ENCODE measurements at places on chromosomes 5 and 9.

DNA sequence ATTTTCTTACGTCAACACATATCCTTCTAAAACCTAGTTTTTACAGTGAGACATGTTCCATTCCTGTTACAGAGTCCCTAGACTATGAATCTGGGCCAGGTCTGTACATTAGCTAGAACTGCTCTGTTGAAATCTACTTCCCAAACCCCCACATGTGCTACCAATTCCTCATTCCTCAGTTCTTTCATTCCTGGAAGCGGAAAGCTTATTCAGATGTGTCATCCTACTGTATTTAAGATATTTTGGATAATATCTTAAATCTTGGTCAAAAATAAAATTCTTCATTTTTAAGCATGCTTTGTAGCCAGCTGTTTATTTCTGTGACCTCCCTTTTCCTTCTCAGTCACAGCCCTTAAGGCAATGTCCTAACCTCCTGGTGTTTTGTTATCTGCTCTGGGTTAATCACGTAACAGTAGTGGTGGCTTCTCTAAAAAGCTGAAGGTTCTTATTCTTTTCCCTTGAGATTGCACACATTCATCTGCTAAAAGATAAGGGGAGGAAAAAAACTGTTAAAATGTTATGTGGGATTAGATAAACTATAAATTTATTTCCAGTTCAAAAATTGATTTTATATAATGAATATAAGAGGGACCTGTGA lies 35.6 kb downstream of the GLRX start:
- DNase-seq = no peak

- DNase-seq = no peak
Measured at GRCh38 chr9:137354845-137355760, 53.0 kb upstream of the NRARP start.

DNA sequence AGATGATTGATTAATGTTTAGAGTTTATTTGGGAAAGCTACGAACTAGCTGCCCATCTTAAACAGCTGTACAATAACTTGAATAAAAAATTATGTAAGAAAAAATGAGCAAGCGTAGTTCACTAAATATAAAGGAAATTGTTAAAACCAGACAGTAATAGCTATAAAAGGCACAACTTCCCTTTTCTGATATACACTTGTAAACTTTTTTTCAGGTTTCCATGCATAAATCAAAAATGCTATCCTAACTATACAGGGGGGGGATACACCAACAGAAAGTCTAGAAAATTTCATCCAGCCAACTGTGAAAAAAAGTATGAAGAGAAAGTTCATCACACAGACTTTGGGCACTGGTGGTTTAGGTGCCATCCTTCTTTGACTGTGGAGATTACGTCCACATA lies 122.3 kb downstream of the NR3C1 start:
- DNase-seq = no peak

- no peak for DNase-seq
Measured at GRCh38 chr5:171080186-171080938, 218.5 kb downstream of the RANBP17 start.

DNA sequence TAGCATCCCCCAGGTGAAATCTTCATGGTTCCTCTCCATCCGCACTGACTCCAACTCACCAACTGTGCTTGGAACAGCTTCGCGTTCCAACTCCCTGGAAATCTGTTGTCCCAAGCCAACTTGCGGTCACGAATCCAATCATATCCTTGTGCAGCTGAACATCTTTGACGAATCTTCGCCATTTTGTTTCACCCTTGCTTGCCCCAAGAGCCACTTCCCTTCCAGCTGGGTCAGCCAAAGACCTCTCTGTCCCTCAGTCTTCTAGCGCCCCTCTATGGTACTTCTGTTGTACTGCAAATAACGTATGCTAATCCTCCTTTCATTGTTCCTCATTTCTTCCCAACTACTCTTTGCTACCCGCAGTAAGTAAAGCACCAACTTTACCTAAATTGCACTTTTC lies 61.0 kb upstream of the TARS1 start:
- DNase-seq = no peak

DNA sequence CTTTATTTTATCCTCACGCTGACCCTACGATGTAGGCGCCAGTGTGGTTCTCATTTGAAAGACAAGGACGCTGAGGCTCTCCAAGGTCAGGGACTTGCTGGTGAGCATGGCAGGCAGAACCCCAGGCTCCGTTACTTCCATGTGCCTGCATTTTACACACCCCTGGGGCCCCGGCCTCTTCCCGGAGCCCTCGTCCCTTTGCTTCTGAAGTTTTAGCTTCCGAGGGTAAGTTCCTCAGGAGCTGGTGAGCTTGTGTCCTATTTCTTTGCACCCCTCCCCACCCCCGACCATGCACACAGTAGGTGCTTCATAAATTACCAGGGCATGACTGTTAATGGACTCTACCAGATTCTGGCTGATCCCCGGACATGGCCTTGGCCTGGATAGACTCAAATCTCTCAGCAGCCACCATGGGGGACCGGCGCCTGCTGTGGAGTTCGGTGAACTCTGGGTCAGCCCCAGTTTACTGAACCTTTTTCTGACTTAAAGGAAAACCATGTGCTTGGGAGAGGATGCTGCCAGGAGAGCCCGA lies 59.3 kb upstream of the RNU6ATAC start:
- DNase-seq = peak; percentile 18

DNA sequence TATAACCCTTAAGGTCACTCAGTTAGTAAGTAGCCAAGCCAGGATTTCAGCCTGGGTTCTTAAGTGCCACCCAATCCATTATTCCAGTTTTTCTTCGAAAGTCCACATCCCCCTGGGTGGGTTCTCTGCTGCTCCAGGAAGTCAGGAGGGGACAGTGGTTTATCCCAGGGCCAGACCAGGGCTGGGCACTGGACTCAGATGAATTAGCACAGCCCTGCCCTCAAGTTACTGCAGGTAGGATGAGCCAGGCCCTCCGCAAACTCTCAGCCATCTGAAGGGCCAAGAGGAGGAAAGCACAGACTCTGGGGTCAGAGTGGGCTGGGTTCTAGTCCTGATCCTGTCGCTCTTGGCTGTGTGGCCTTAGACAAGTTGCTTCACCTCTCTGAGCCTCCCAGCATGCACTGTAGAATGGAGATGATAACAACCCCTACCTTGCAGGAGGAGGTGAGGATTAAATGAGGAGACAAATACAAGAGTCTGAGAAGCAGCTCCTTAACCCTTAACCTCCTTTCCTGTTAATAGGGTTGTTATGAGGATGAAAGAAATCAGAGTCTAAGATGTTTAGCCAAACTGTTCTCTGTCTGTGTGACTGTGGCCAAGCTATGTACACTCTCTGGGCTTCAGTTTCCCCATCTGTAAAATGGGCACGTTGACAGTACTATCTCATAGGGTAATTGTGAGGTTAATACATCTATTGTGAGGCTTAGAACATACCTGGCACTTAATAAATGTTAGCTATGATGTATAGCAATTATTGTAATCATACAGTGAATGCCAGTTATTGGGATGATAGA lies 6.8 kb upstream of the NEURL1B start:
- no peak for DNase-seq

DNA sequence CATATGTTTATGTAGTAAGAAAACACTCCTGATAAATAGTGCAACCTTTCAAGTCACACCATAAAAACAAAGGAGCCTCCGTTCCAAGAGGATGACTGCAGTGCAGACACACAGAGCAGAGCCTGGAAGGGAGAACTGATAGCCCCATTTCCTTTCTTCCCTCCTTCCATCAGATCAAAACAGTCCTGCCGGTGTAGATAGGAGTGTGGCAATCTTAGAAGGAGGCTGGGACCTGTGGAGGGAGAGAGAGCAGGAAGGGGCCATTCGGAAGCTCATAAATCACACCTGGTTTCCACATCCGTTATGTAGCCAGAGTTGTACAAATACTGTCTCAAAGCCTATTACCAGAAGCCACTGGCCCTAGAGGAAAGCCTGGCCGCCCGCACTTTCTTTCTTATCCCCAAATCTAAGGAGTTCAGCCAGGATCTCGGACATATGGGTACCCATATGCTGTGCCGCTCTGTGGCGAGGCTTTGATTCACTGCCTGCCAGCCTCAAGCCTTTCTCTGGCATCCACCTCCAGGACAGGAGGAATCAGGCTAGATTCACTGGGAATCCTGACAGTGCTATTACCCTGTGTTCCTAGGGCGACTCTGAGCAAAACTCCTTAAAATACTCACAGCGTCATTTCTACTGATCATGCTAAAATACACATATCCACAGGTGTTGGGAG lies 26.9 kb downstream of the DAP start:
- DNase-seq = no peak

- no peak for DNase-seq
Measured at GRCh38 chr5:62268234-62268633, 37.8 kb upstream of the KIF2A start.

GRCh38 chr9:547314-547713 lies 294.2 kb upstream of the DMRT1 start:
- DNase-seq = no peak

GRCh38 chr5:58871648-58872242 lies 288.9 kb downstream of the RAB3C start:
- DNase-seq = no peak

DNA sequence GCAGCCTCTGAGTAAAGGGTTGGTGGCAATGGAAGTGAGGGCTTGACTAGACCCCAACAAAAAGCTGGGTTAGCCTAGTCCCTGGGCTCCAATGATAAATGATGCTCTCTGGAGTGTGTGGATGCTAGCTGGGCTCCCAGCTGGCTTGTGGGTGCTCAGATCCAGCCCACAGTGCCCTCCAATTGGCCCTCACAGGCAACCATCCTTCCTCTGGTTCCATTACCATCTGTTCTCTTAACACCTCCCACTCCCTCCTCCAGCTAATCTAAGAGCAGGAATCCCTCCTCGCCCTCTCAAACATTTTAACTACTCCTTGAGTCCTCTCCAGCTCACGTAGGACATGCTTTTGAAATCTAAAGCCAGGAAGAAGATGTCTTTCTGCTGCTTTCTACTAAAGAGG lies 25.2 kb upstream of the FRMD3 start:
- no peak for DNase-seq

GRCh38 chr5:119343766-119344165 lies 12.1 kb upstream of the TNFAIP8 start:
- DNase-seq = no peak

GRCh38 chr5:107979291-107979690 lies 308.6 kb upstream of the EFNA5 start:
- no peak for DNase-seq

DNA sequence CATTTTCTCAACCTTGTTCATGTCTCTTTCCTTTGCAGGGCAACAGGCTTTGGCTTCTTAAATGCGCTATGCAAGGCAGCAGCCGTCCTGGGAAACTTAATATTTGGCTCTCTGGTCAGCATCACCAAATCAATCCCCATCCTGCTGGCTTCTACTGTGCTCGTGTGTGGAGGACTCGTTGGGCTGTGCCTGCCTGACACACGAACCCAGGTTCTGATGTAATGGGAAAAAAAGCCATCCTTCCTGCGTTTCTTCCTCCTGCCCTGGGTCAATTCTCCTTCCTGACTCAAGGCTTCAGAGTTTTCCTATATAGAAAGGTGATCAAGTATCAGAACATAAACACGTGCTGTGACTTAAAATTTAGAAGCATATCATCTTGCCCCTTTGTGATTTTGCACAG lies 77.8 kb upstream of the IQGAP2 start:
- DNase-seq = no peak

- DNase-seq = no peak
Measured at GRCh38 chr5:17916446-17916845, 282.2 kb downstream of the TAF11L14 start.

- no peak for DNase-seq
Measured at GRCh38 chr9:95463148-95464060, 53.4 kb downstream of the PTCH1 start.

DNA sequence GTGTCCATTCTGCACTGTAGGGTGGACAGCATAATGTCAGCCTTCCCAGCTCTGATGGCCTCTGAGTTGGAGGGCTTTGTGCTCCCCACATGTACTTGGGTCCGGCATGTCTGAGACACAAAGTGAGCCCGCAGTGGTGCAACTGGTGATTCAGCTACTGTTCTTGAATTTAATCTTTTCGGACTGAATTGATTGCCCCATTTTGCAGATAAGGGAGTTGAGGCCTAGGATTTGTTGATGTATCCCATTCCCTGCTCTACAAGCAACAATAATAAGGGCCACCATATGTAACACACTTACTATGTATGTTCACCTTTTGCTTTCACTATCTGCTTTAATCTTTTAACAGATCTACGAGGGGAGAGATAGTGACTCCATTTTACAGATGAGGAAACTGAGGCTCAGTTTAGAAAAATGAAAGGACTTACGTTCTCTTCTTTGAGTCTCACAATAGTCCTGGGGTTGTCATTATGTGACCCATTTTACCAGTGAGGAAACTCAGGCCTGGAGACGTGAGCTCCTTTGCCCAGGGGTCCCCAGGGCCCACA lies 4.5 kb downstream of the GSN start:
- DNase-seq = no peak

DNA sequence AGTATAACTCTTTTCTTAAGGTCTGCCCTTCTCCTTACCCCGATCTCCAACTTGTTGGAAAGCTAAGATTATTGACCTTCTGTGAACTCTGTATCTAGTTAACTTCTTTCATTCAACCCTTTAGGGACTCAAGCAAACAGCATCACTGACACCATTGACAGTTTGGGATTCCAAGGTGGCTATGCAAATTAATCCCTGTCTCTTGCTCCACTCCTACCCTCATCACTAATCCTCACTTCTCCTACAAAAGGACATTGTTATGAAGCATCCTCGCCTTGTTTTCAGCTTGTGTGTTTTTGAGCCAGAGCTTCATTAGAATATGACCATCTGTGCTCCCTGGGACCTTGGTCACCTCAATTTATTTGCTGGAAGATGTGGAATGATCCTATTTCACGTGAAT lies 337.9 kb downstream of the PDE4D start:
- no peak for DNase-seq

DNA sequence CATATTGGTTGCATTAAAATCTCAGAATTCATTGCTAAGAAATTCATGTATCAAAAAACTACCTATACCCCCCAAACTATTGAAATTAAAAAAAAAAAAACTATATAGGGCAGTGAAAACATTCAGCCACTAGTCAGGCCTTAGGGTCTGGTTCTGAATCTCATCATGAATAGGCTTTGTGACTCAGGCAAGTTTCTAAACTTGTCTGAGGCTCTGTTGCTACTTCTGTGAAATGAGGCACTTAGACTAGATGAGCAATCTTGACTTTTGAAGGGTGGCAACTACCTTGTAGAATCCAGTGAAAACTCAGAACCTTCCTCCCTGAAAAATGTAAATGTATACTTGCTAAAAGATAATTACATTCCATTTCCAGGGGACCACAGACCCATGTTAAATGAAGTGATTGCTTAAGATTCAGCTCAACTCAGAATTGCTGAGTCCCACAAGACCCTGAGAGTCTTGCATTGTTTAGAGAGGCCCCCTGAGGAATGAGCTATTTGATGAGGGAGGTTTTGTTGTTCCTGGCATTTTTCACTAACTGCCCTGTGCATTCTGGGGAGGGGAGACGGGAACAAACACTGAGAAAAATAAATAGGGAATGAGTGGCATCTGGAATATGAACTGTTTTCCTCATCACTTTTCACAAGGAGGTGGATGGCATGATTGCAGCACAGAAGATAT lies 29.5 kb downstream of the RAI14 start:
- no peak for DNase-seq
